ENCODE measurements at places on chromosomes 11 and 22. TPM values are rescaled to one million over a fixed set of nuclear protein-coding genes. Genes with fewer than 3 reads are reported as not detected.

The OR51B2 gene
- total RNA-seq: not detected

The C11orf58 gene
- 116 TPM for total RNA-seq

The RFPL3 gene
- not detected for total RNA-seq

The MS4A12 gene
- not detected for total RNA-seq

The SYT9 gene
- total RNA-seq: 0.12 TPM

The SLN gene
- total RNA-seq: not detected

The DCDC1 gene
- total RNA-seq: 0.32 TPM

The POTEH gene
- not detected for total RNA-seq

The SLC1A2 gene
- total RNA-seq: 8.6 TPM

The TMEM191B gene
- total RNA-seq: not detected

The NUP160 gene
- total RNA-seq: 19.1 TPM
